CD4-positive, alpha-beta T cell treated with Interleukin-10 for 1 hour (primary cell): ENCODE measurements at places on chromosomes 2 and 18.

- no peak for DNase-seq
These were observed 36.6 kb downstream of the CASP10 start for GRCh38 chr2:201219328-201220096.

GRCh38 chr2:134681201-134681600 lies 37.6 kb downstream of the TMEM163 start:
- DNase-seq = no peak

DNA sequence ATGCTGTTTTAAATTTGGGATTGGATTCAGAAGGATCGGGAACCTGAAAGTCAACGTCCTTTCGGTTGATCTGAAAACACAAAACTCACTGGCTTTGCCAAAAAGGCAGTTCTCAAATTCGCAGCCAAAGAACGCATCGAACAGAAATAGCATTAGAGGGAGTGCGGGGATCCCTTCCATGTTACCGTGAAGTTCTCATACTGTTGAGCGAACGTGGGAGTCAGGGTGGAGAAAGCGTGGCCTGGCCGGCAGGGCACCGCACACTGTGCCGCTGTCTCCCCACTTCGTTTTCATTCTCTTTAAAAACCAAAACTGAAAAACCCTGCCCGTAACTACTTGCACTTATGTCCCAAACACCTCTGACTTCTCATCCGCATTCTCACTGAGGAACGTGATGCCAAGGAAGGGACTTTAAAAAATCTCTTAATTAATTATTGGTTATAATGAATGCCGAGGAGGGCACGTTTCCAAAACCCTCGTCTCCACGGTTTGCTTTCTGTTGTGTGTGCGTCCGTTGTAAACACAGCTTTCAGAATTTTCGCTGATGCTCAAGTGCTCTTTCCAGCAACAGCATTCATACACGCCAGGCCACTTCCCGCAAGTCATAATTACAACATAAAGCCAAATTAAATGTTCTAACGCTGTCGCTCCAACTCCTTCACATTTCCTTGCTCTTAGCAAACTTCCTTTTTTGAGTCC lies 60.9 kb upstream of the TWIST2 start:
- DNase-seq = no peak

- DNase-seq = no peak
These were observed 608 bp downstream of the CCDC138 start for GRCh38 chr2:108787216-108787541.

- DNase-seq = no peak
These were observed 8.5 kb upstream of the PAX3 start for GRCh38 chr2:222307143-222307756.

- DNase-seq = no peak
These were observed 708 bp upstream of the MALT1 start for GRCh38 chr18:58670404-58671110.

- DNase-seq = no peak
These were observed 202.1 kb upstream of the HS6ST1 start for GRCh38 chr2:128520791-128521190.
